ENCODE measurements at places on chromosomes 3 and 15. TPM values are rescaled to one million over a fixed set of nuclear protein-coding genes. Genes with fewer than 3 reads are reported as not detected.
A peak's percentile ranks its signal among the peaks of the same experiment; 100 is the strongest.

DNA sequence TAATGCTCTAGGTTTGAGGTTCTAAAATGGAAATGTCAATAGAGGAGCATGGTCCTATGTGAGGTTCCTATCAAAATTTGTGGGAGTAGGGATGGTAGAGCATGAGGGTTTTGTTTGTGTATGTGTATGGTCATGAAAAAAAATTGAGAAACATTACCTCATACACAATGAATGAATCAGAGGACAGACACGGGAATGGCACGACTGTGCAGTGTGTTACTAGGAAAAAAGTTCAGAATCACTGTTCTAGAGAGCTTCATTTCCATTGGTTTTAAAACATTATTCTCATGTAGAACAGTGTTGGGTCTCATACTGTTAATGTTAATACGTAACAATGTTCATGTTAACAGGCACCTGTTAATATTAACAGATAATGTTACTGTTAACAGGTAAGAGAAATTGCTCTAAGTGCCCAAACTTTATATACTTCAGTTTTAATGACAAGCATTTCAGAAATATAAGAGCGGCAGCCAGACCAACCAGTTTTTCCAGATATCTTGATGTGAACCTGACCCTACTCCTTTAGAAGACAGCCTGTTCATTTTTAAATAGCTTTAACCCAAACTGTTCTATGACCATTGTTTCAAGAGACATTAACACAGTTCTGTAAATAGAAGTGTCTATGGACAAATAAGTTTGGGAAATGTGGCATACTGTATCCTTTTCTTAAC lies 48.0 kb downstream of the SLC15A2 start:
- peak; percentile 51 for DNase-seq

GRCh38 chr15:90465930-90466567 lies 63.7 kb upstream of the CRTC3 start:
- peak; percentile 24 for DNase-seq

- peak; percentile 87 for DNase-seq
Measured at GRCh38 chr15:56805466-56806147, 72.3 kb upstream of the ZNF280D start.

DNA sequence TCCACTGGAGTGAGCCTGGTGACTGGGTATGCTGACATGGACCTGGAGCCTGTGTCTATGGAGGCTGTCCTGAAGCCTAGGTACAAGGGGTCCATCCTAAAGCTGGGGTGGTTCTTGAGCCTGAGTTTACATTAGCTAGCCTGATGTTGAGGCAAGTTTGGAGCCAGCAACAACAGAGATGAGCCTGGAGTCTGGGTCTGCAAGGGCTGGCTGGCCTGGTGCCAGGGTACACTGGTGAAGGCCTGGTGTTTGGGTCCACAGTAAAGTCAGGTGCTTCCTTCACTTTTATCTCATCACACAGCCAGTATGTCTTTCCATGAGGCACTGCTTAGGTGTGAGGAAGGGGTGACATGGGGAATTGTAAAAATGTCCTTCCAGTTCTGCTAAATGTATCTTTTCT lies 49.5 kb downstream of the TP63 start:
- no peak for DNase-seq

CCDC71 gene
- 15.1 TPM for total RNA-seq

GRCh38 chr3:195571361-195571760 lies 12.4 kb downstream of the APOD start:
- DNase-seq: no peak

DNA sequence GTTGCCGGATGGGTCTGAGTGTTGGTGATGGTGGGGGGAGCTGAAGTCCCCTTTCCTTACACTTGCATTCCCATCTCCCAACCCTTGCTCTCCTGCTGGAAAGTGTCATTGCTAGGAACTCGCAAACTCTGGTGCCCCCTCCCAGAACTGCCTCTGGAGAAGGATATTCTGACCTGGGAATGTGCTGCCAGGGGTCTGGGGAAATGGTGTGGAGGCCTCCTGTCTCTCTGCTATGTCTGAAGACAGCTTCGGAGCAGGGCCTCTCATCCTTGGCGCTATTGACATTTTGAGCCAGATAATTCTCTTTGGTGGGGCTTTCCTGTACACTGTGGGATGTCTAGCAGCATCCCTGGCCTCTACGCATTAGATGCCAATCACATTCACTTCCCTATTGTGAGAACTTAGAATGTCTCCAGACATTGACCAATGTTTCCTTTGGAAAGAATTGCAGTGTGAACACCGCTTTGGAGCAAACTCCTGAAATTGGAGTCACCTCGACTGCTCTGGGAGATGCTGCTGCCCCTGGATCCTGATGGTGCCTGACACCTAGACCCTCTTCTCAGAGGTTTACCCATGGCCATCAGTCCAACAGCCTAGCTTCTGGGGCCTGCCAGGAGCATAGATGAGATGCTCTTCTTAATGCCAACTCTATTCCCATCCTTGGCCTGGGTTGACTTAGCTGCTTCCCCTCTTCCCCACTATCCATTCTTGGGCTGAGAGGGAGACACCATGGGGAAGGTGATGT lies 2.2 kb upstream of the KY start:
- no peak for DNase-seq

DNA sequence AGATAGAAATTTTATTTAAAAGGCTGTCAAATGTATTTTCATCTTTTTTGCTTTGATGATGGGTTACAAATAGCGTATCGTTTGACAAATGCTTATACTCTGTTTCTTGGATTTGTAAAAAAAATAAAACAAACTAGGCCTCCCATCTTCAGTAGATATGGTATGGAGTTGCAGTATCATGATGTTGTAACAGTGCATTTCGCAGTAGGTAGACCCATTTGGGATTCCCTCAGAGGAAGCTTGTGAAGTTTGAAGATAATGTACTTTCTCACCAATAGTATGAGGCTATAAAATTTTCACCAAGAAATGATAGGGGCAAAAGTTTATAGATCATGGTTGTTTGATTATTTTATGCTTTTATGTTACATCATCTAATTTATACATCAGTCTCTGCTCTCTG lies 10.8 kb downstream of the MBNL1 start:
- no peak for DNase-seq

TF gene
- not detected for total RNA-seq

SLC22A14 gene
- not detected for total RNA-seq

All from renal cortical epithelial cell (primary cell).